AG10803 (cell line): ENCODE measurements at places on chromosomes 2 and 18.

GRCh38 chr18:23538001-23538400 lies 34.7 kb downstream of the RMC1 start:
- DNase-seq, result no peak

DNA sequence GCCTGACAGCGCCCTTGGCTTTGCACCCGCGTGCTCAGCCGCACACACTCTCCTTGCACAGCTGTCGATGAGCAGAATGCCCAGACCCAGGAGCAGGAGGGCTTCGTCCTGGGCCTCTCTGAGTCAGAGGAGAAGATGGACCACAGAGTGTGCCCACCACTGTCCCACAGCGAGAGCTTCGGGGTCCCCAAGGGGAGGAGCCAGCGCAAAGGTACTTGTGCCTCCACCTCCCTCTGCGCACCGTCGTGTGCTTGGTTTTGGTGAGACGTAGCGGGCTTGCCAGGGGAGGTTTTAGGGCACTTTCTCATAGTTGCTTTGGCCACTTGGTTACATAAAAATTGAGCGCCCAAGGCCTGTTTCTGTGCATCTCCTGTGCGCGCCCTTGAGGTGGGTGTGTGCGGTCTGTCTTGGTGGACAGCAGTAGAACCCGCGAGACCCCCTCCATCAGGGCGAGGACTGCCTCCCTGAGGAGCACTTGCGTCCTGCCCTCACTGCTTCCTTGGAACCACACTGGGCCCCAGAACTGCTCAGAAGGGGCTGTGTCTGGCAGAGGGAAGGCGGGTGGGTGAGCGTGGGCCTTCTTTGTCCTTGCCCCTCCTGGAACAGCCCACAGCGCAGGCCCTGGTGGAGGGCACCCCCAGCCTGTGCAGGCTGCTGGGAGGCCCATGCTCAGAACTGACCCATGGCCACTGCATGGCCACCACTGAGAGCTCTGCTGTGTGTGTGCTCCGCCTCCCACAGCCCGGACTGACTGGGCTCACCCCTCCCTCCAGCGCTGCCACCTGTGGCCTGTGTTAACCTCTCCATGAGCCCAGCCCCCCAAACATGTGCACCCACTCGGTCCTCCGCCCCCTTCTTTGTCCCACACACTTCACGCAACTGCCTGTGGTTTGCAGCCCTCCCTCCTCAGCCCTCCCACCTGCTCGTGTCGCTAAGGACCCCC lies 95.9 kb downstream of the DGKD start:
- DNase-seq, result no peak

DNA sequence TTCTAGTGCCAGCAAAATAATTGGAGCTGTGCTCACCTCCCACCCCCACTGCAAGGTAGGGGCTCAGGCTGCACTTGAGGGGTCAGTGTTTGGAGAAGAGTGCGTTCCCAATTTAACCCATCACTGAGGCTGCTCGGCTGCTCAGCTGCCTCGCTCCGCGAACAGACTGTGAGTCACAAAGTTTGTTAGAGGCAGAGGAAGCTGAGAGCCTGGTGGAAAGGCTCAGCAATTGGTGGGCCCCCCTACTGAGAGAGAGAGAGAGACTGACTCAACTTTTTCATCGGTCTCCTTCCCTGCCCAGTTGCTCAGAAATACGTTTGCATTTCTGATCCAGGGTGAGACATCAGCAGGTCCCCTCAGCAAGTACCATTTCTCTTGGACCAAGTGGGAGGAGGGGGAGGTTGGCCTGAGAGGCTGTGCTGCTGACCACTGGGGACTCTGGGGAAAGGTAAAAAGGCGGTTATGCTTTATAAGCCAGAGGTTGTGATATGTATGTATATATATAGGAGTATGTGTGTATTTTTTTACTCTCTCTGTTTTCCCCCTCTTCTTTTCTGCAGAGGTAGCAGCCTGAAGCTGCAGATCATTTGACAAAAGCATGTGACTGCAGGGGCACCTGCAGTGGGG lies 1.5 kb downstream of the EFR3B start:
- peak; percentile 63 for DNase-seq

- no peak for DNase-seq
Observed at GRCh38 chr2:39510140-39510539, 73.1 kb upstream of the MAP4K3 start.

GRCh38 chr18:48728204-48728833 lies 189.5 kb downstream of the CTIF start:
- peak; percentile 99 for DNase-seq

- DNase-seq, result peak; percentile 78
Observed at GRCh38 chr2:237674731-237675276, 47.4 kb downstream of the LRRFIP1 start.

- DNase-seq, result peak; percentile 74
Observed at GRCh38 chr2:168118733-168119514, 128.5 kb downstream of the STK39 start.

GRCh38 chr2:195486987-195487644 lies 169.9 kb upstream of the SLC39A10 start:
- peak; percentile 38 for DNase-seq

DNA sequence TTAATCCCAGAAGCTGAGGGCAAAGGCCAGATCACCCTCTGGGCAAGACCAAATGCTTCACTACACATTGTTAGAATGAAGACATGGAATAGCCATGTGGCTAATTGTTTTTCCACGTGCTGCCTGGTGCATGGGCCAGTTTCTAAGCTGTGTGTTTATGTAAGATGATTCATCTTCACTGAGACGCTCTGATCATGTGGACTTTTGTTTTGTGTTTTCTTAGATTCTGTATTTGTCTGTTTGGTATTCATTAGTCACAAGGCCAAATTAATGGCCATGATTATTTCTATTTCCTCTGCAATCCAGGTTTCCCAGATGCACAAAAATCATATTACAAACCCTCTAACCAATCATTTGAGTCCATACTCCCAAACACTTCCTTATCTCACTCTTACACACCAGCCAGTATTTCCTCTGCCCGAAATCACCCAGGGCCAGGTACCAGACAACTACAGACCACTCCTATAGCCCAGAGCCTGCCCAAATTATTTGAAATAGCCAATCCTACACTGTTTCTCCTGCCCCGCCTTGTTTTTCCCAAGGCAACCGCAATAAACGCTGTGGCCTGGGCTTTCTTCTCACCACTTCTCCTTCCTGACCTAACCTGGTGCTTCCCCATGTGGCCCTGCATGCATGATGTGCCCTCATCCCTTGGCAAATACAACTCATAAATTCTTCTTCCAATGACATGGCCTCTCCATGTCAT lies 94.2 kb upstream of the SP3 start:
- peak; percentile 68 for DNase-seq

- DNase-seq, result no peak
Observed at GRCh38 chr2:168033966-168034365, 213.4 kb downstream of the STK39 start.

GRCh38 chr2:160482673-160483072 lies 10.9 kb downstream of the RBMS1 start:
- no peak for DNase-seq

- DNase-seq, result no peak
Observed at GRCh38 chr18:49514577-49514976, 27.5 kb upstream of the C18orf32 start.

DNA sequence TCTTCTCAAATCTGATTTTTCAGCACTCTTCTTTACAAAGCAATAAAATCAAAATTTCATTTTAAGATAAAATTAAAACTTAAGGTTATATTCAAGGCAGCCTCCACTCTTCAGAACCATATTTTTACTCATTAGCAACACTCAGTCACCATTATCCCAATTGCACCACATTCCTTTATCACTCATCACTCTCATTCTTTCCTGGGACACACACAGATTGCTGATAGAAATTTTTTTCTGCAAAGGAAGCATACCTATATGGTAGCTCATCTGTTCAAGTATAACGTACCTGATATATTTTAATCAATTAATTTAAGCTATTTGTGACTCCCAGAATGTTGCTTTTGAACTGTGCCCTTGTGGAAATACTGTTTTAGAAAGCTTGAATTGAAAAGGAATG lies 1559.3 kb upstream of the ZEB2 start:
- DNase-seq, result no peak

GRCh38 chr2:135174049-135174809 lies 122.1 kb downstream of the RAB3GAP1 start:
- no peak for DNase-seq

- no peak for DNase-seq
Observed at GRCh38 chr18:48649231-48649630, 110.4 kb downstream of the CTIF start.

GRCh38 chr18:35770376-35771014 lies 189.0 kb downstream of the GALNT1 start:
- DNase-seq, result no peak
